ENCODE measurements at places on chromosomes 7 and 10. TPM values are rescaled to one million over a fixed set of nuclear protein-coding genes. Genes with fewer than 3 reads are reported as not detected.

Gene PCGF5
- total RNA-seq: 34.9 TPM

Gene OPN4
- not detected for total RNA-seq

Gene CCT6A
- 394 TPM for total RNA-seq

Gene CRYGN
- total RNA-seq: not detected

Gene HTRA1
- total RNA-seq: 68.1 TPM

Gene ADAM22
- total RNA-seq: 1.5 TPM

Gene FBXO24
- total RNA-seq: 0.74 TPM

Gene PCLO
- total RNA-seq: under 0.01 TPM

Gene PNPLA8
- 26.7 TPM for total RNA-seq

Gene ITGB8
- total RNA-seq: 5.1 TPM

Gene SLC18A3
- not detected for total RNA-seq

Gene GBX1
- not detected for total RNA-seq

Gene HHEX
- 50.5 TPM for total RNA-seq
